ENCODE measurements at places on chromosomes 13 and 19. TPM values are rescaled to one million over a fixed set of nuclear protein-coding genes. Genes with fewer than 3 reads are reported as not detected.

ANGPTL8 gene
- not detected for total RNA-seq

- H3K27ac ChIP-seq, result peak overlapping the region; percentile 97
- no peak for DNase-seq
- no peaks in the 10 kb centered on the region for H3K27me3 ChIP-seq
- peaks cover 65% of the 10 kb centered on the region for H3K36me3 ChIP-seq
- peak overlapping the region; percentile 44 for H3K4me3 ChIP-seq
- peaks cover 98% of the 10 kb centered on the region for H3K4me1 ChIP-seq
These were observed 5.1 kb upstream of the CCDC97 start for GRCh38 chr19:41304706-41305483.

DNA sequence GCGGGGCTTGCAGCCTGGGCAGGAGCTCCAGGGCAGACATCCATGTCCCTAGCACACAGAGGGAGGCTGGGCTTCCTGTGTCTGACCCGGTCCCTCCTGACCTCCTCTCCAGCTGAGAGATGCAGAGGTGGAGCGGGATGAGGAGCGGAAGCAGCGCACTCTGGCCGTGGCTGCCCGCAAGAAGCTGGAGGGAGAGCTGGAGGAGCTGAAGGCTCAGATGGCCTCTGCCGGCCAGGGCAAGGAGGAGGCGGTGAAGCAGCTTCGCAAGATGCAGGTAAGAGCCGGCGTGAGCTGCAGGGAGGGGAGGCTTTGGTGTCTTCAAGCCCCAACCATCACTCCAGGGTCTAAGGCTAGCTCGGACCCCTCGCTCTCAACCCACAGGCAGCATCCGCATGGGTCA, 38.4 kb downstream of the KCNC3 start:
- no peaks in the 10 kb centered on the region for H3K36me3 ChIP-seq
- peaks cover 22% of the 10 kb centered on the region for H3K27me3 ChIP-seq
- no peak overlapping the region for H3K4me3 ChIP-seq
- DNase-seq, result no peak
- no peak overlapping the region for H3K27ac ChIP-seq
- H3K4me1 ChIP-seq, result no peaks in the 10 kb centered on the region

GRCh38 chr13:43180837-43181236, 157.5 kb downstream of the DNAJC15 start:
- DNase-seq, result no peak
- H3K27me3 ChIP-seq, result no peaks in the 10 kb centered on the region
- no peaks in the 10 kb centered on the region for H3K36me3 ChIP-seq

DNA sequence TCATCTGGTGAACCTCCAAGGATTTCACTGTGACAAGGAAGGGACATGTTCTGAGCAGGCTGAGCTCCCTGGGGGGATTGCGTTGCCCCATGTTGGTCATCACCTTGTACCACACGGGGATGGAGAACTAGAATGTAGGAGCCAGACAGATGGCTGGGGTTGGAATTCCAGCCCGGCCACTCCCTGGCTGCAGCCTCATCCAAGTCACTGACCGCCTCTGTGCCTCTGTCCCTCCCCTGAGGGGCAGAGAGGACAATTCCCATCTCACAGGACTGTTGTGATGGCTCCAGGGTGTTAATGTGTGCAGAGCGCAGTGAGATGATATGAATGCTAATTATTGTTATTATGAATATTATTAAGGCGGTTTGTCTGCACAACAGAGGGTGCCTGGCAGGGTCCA, 24.1 kb downstream of the ADGRL1 start:
- no peak overlapping the region for H3K27ac ChIP-seq
- peaks cover 4% of the 10 kb centered on the region for H3K36me3 ChIP-seq
- H3K27me3 ChIP-seq, result no peaks in the 10 kb centered on the region
- no peak for DNase-seq
- no peaks in the 10 kb centered on the region for H3K4me1 ChIP-seq
- H3K4me3 ChIP-seq, result no peak overlapping the region

- no peak for DNase-seq
- H3K4me1 ChIP-seq, result no peaks in the 10 kb centered on the region
- no peaks in the 10 kb centered on the region for H3K36me3 ChIP-seq
- H3K4me3 ChIP-seq, result no peak overlapping the region
- H3K27me3 ChIP-seq, result no peaks in the 10 kb centered on the region
- H3K27ac ChIP-seq, result no peak overlapping the region
These were observed 56.1 kb upstream of the RNF113B start for GRCh38 chr13:98233127-98233526.

DNA sequence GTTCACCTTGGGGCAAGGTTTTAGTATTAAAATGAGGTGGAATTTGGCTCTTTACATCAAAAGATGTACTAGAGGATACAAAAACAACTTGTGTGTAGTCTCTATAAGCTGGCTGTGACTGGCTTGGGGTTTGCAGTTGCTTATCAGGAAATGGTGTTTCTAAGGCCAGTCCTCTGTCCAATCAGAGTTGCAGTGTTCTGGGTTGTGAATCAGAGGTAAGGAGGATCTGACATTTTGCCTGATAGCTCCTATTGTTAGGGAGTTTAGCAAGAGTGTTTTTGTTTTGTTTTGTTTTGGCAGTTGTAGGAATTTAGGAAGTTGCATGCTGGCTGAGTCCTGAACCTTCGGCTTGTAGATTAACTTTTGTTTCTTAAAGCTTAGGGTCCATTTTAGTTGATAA, 20.1 kb upstream of the ESD start:
- DNase-seq, result no peak
- no peaks in the 10 kb centered on the region for H3K27me3 ChIP-seq
- no peak overlapping the region for H3K4me3 ChIP-seq
- no peaks in the 10 kb centered on the region for H3K36me3 ChIP-seq

NCR1 gene
- not detected for total RNA-seq

DNA sequence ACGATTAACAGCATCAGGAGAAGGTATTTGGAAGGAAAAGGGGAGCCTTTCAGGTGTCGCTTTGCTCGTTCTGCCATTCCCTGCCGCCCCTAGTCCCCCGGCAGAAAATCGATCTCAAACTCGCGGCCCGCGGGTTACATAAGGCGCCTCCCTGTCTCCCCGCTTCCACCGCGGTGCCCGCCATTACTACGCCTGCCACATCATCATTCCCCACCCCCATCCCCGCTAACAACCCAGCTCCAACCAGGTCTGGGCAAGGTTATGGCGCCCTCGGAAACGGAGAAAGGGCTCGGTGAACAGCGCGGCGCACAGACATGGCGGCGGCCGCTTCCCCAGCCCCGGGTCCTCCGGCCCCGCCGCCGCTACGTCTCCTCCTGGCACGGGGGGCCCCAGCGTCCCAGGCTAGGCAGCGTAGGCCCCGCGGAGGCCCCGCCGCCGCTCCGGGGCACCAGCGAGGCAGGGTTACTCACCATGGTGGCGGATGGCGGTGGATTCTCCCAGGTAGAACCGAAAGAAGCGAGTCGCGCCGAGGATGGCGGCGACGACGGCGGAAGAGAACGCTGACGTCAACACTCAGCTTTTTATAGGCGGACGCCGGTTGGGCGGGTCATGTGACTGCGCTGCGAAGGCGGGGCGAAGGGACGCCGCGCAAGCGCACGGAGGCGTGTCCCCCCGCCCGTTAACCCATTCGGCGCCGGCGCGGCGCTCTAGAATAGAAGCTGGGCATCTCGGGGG, at the start of gene EEF2:
Gene EEF2, minus strand, starts transcription at position 556 of the 735 bp plus-strand sequence. Its CDS starts 83 bp downstream, at position 473.
- peaks cover 70% of the 10 kb centered on the region for H3K4me1 ChIP-seq
- peaks cover 44% of the 10 kb centered on the region for H3K36me3 ChIP-seq
- DNase-seq, result peak; percentile 89
- H3K27me3 ChIP-seq, result no peaks in the 10 kb centered on the region
- H3K4me3 ChIP-seq, result peak within 1 kb of the TSS; percentile 88

C19orf38 gene
- 1.8 TPM for total RNA-seq

DNA sequence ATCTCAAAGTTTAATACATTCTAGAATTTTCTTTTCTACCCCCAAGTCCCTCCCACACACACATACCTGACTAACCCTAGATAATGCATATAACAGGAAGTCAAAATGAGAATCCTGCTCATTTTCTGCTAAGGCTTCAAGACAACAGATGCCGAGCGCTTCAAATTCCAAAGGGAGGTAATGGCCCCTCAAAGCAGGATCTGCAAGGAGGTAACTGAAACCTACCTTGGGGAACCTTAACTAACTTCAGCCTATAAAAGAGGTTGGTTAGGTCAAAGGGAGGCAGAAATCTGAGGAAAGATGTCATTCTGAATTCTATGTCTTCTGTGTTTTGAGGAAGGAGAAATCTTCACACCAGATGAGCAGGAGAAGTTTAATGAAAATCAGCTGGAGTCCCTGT, 26.8 kb downstream of the EPSTI1 start:
- no peak overlapping the region for H3K4me3 ChIP-seq
- no peak for DNase-seq
- no peaks in the 10 kb centered on the region for H3K27me3 ChIP-seq

CARD8 gene
- total RNA-seq, result 73.1 TPM

SMIM44 gene
- total RNA-seq, result not detected

KASH5 gene
- not detected for total RNA-seq

DNA sequence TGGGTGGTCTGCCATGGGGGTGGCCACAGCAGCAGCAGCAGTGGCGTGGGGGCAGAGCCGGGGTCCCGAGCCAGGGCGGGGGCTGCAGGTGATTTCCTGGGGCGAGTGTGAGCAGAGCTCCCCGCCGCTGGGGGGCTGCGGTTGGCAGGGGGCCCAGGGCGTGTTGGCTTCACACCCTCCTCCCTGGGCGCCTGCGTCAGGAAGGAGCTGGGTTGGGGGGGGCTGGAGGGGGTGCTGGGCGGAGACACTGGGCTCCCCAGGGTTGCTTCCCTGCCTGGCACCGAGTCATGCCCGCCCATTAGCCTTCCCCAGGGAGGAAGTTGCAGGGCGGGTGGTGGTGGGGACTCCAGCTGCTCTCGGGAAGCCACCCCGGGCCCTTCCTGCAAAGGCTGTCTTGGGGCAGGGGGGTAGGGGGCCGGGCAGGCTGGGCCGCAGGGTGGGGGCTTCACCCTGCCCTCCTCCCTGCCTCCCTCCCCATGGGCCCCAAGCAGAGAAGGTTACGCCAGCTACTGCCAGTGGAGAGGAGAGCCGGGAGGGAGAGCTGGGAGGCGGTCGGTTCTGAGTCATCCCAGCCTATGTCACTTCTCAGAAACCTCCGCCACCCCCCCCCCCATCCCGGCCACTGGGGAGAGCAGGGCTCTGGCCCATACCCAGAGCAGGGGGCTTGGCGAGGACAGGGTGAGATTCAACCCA, 4.6 kb downstream of the MIDN start:
- peaks cover 71% of the 10 kb centered on the region for H3K4me1 ChIP-seq
- peak overlapping the region; percentile 87 for H3K27ac ChIP-seq
- no peaks in the 10 kb centered on the region for H3K27me3 ChIP-seq
- peaks cover 52% of the 10 kb centered on the region for H3K36me3 ChIP-seq
- peak overlapping the region; percentile 87 for H3K4me3 ChIP-seq
- DNase-seq, result peak; percentile 70

DNA sequence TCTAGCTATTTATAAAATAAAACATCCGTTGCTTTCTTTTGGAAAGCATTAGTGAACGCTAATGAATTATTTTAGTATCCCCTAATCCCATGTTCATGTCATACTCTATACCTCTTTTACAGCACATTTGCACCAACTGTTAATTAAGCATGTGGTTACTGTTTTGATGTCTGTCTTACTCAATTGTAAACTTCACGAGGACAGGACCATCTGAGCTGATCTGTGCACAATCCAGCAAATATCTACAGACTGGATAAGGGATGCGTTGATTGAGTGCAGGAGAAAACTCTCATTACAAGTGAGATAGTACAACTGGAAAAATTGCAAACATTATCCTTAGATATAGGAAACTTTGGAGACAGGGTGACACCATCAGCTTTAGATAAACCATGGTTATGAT, 201.1 kb downstream of the PCDH20 start:
- no peaks in the 10 kb centered on the region for H3K36me3 ChIP-seq
- DNase-seq, result no peak
- no peak overlapping the region for H3K4me3 ChIP-seq

DNA sequence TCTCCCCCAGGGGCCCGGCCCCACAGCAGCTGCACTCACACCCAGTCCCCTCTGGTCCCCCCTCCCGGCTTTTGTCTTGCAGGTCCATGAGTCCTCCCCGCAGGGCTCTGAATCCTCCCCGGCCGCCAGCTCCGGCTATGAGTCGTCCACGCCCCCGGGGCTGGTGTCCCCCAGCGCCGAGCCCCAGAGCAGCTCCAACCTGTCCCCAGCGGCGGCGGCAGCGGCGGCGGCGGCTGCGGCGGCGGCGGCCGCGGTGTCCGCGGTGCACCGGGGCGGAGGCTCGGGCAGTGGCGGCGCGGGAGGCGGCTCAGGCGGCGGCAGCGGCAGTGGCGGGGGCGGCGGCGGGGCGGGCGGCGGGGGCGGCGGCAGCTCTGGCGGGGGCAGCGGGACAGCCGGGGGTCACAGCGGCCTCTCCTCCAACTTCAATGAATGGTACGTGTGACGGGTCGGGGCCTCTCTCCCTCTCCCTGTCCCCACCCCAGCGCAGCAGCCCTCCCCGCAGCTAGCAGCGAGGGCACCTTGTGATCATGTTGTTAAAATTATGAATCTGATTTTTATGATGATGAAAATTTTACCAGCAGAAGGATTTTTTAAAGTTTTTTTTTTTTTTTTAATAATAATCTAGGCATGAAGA, 3.8 kb downstream of the ZIC2 start:
- H3K27ac ChIP-seq, result no peak overlapping the region
- no peak overlapping the region for H3K4me3 ChIP-seq
- peaks cover 75% of the 10 kb centered on the region for H3K27me3 ChIP-seq
- peak; percentile 37 for DNase-seq
- H3K36me3 ChIP-seq, result no peaks in the 10 kb centered on the region

GRCh38 chr13:75468098-75468497, 13.9 kb downstream of the TBC1D4 start:
- no peaks in the 10 kb centered on the region for H3K4me1 ChIP-seq
- H3K27ac ChIP-seq, result no peak overlapping the region
- no peak for DNase-seq
- no peak overlapping the region for H3K4me3 ChIP-seq

DNA sequence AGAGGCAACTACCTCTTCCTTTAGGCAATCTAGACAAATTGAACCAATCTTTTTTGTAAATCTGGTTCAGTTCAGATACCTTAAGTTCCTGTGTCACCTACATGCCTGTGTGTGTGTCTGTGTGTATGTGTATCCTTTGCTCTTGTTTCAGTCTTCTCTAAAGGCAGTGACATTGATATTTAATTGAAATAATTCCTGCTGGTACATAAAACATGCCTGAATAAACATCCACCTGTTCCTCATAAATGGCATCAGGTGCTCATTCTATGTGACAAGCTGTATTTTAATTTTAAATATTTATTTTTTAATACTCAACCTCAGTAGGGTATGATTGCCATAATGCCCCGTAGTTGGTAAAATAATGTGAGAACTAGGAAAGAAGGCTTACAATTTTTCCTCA, 1606.4 kb upstream of the PRR20A start:
- DNase-seq, result no peak
- no peaks in the 10 kb centered on the region for H3K27me3 ChIP-seq
- no peak overlapping the region for H3K4me3 ChIP-seq
- H3K4me1 ChIP-seq, result no peaks in the 10 kb centered on the region
- H3K27ac ChIP-seq, result no peak overlapping the region

GRCh38 chr19:13459351-13459750, 46.9 kb downstream of the CACNA1A start:
- H3K27me3 ChIP-seq, result peaks cover 4% of the 10 kb centered on the region
- H3K27ac ChIP-seq, result no peak overlapping the region
- DNase-seq, result no peak
- no peaks in the 10 kb centered on the region for H3K36me3 ChIP-seq
- H3K4me3 ChIP-seq, result no peak overlapping the region

Measured in CD4-positive, alpha-beta T cell (primary cell).